ENCODE measurements at places on chromosomes 2 and 18.

DNA sequence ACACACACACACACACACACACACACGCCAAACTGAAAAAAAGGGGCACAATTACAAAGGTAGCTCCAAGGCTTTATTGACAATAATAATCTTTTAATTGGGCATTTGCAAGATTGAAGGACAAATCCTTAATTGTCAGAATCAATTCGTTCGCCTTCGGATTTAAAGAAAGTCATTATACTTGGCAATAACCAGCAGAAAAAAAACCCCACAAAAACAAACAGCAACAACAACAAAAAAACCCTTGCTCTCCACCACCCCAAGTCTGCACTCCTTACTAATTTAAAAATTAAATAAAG, 1.8 kb upstream of the HOXD8 start:
- DNase-seq, result no peak

- no peak for DNase-seq
These were observed 3.8 kb downstream of the CD28 start for GRCh38 chr2:203710226-203710625.

DNA sequence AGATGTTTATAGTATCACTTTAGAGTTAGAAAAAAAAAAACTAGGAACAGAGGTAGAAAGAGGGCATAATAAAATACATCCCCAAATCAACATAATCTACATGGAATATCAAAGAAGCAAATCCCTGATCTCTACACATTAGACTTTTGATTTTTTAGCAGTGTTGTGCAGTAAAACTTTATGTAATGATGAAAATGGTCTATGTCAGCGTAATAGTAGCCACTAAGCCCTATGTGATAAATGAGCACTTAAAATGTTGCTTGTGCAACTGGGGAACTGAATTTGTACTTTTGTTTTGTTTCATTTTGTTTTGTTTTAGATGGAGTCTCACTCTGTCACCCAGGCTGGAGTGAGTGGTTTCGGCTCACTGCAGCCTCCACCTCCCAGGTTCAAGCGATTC, 36.3 kb downstream of the LNPK start:
- no peak for DNase-seq

- no peak for DNase-seq
These were observed 97.5 kb upstream of the EFEMP1 start for GRCh38 chr2:56021136-56021474.

DNA sequence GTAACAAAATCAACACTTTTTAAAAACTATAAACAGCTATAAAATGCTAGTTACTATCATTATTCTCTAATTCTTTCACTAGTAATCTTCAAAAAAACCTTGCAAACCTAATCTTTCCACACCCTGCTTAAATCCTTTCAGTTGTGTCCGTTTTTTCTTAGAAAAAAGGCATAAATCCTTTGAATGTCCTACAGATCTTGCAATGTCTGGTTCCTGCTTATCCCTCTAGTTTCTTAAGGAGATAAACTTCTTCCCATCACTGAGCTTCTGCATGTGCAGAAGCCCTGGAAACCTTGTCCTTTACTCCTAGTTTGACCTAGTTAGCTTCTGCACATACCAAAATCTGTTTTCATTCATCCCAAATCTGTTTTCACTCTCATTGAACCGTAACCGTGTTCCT, 1.3 kb upstream of the PNO1 start:
- no peak for DNase-seq

Data from NCI-H510A (cell line).